Activated CD8-positive, alpha-beta memory T cell treated with anti-CD3 and anti-CD28 coated beads for 4 hours (primary cell): ENCODE measurements at places on chromosomes 12 and 14.

- DNase-seq = no peak
Measured at GRCh38 chr12:118237052-118237665, 101.2 kb downstream of the PEBP1 start.

DNA sequence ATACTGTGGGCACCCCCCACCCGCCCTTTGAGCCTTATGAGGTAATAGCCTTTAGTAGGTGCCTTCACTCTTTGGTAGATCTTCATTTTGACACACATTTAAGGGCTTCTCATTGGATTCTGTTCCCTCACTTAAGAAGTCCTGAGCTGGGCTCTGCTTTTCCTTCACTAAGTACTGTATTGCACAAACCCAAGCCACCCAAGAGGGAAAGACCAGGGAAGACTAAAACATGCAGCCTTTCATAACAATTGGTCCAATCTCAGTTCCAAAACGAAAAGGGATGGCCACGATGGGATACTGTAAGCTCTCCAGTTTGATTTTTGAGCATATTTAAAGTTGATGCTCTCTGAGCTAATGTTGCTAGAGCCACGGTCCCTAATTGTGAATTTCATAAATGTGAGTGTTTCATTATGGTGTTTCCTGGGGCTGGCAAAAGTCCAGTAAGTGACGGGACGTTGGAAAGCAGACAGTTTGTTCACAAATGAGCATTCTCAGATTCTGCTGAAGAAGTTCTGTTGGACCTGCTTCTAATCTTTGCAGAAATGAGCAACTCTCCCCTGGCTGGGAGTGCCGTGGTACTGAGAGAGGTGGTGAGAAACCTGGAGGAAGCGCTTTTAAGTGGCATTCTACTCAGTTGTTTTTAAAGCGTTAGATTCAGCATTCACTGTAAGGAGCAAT lies 9.4 kb downstream of the SSPN start:
- no peak for DNase-seq

GRCh38 chr14:58777541-58777979 lies 139.8 kb downstream of the DACT1 start:
- DNase-seq = no peak

GRCh38 chr14:106491851-106492250 lies 965.5 kb downstream of the TMEM121 start:
- no peak for DNase-seq

DNA sequence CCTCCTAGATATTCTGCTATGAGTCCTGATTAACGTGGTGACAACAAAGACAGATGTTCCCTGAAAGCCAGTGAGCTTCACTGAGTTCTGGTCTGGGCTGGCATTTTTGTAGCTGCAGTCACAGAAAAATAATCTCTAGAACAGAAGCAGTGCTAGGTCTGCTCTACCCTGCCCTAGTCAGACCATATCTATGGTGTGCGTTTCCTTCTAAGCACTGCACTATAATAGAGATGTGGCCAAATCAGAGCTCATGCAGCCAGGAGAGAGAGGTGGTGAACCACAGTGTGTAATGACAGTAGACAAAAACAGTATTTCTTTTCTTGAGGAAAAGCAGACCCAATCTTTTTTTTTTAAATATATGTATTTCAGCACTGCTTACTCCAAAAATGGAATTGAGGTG lies 76.3 kb downstream of the CMAS start:
- DNase-seq = no peak

DNA sequence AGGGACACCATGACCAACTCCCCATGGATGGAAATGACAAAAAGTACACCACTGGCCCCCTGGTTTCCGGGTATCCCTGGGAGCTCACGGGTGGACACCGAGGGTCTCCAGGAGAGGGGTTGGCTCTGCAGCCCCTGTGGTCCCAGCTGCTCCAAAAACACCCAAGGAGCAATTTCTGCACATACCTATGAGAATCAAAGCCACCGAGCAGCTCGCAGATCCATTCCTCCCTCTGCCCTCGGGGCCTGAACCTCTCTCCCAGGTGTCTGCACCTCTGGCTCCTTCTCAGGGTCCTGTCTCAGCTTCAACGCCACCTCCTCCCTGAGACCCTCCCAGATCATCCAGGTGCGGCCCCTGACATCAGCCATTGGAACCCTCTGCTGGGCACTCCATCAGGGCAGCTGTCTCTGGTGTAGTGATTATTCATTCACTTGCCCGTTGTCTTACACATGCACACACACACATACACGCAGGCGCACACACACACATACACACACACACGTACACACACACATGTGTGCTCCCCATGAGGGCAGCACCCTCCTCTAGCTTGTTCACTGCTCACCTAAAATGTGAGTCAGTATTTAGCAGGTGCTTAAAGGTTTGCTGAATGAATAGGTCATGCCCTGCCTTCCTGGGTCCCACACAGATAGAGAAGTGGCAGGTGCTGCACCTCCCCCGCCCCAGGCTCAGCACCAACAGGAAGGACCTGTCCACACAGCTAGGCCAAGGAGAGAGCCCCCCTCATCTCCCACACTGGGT lies 5.9 kb downstream of the RIMBP2 start:
- no peak for DNase-seq

GRCh38 chr12:49969027-49969426 lies 3.7 kb upstream of the AQP6 start:
- no peak for DNase-seq

DNA sequence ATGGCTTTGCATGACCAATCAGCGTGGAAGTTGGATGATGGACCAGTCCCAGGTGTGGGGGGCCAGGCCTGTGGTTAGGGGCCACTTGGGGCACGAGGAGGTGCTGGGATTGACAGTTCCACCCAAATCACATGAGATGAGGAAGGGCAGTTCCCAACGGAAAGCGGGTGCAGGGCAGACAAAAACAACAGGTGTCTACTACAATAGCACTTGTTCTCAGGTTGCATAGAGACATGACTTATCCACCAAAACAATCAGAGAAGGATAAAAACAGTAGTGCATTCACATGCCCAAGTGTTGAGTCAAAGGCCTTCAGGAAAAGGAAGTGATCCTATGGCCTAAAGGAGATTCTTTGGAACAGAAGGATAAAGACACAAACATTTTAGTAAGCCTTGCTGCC lies 14.6 kb upstream of the EIF2B2 start:
- DNase-seq = no peak

DNA sequence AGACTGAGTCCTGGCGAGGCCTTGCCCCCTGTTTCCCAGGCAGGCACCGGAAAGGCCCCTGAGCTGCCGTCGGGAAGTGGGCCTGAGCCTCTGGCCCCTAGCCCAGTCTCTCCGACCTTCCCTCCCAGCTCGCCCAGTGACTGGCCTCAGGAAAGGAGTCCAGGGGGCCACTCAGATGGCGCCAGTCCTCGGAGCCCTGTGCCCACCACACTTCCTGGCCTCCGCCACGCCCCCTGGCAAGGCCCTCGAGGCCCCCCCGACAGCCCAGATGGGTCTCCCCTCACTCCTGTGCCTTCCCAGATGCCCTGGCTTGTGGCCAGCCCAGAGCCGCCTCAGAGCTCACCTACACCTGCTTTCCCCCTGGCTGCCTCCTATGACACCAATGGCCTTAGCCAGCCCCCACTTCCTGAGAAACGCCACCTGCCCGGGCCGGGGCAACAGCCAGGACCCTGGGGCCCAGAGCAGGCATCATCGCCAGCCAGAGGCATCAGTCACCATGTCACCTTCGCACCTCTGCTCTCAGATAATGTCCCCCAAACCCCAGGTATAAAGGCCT lies 10.9 kb downstream of the TNS2 start:
- DNase-seq = no peak

DNA sequence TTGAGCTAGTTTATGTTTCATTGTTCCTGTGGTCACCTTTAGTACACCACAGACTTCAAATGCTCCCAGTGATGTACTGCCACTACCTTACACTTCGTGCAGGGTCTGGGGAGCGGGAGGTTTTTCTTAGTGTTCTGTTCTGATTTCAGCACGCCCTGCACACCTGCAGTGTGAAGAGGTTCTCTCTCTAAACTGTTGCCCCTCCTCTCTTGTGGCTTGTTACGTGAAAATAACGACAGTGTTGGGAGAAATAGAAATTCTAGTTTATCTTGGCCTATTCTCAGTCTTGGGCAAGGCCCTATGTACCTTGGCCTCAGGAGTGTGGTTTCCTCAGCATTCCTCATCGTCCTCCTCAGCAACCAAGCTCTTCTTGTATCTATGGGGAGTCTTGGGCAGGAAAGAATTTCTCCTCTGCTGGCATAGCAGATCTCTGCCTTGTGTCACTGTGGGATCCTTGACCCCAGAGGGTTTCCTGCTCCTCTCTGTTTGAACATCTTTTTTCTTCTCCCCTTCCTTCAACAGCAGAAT lies 48.6 kb downstream of the EIF2S3B start:
- no peak for DNase-seq

DNA sequence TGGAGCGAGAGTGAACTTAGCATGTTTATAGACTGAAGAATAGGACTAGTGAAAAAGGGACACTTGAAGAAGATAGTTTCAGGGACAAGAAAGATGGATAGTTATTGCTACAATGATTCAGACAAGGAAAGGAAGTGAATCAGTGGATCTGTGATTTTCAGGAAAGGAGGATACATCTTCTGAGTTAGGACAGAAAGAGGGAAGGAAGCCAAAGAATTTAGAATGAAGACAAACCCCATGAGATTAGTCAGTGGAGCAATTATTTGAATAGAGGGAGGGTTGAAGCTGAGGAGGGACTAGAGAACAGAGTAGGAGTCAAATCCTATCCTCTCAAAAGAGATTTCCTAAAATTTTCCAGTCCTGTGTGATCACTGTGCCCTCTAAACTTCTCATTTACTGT lies 282.7 kb downstream of the AKAP6 start:
- DNase-seq = no peak

GRCh38 chr12:115870510-115870909 lies 407.0 kb downstream of the MED13L start:
- DNase-seq = no peak

- DNase-seq = no peak
Measured at GRCh38 chr14:95349241-95349640, 29.5 kb upstream of the CLMN start.

DNA sequence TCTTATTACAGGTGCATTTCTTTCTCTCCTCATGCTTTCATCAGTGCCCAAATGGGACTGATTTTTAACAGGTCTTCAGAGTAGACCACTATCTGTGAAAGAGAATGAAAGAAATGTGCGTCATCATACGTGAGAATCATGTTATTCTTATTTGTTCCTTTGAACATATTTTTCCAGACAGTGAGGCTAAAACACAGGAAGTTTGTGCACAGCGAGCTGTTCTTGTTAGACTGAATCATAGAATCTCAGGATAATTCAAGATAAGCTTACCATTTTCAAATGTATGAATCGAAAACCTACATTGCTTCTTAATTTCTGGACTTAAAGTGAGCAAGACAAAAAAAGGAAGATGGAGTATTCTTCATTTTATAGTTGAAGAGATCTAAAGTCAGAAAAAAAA lies 383.1 kb downstream of the EGLN3 start:
- DNase-seq = no peak

GRCh38 chr14:44712024-44712815 lies 205.1 kb upstream of the FSCB start:
- DNase-seq = no peak

GRCh38 chr14:89299587-89299986 lies 117.4 kb downstream of the FOXN3 start:
- no peak for DNase-seq

- DNase-seq = no peak
Measured at GRCh38 chr14:56378475-56378877, 201.1 kb upstream of the TMEM260 start.

- DNase-seq = no peak
Measured at GRCh38 chr12:90038289-90038688, 329.7 kb upstream of the ATP2B1 start.

GRCh38 chr14:68040633-68041369 lies 221.2 kb downstream of the RAD51B start:
- no peak for DNase-seq

GRCh38 chr12:107231303-107231702 lies 138.0 kb upstream of the CRY1 start:
- DNase-seq = no peak
